ENCODE measurements at places on chromosomes 5 and 9.

DNA sequence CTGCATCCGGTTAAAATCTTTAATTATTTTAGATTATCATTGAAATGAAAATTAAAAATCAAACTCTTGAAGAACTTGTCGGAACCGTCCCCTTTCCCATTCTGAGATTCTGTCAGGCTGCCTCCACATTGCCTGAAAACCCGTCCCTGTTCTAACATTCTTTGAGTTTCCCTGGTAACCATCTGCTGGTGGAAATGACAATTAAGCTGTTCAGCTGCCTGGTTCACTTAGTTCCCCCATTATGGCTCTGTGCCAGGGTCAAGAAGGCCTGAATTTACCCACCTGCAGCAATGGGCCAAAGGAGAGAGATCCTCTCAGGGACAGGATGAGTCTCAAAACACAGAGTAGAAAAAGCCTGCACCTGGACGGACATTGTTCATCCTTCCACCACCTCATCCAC, 11.8 kb upstream of the TCOF1 start:
- no peak for DNase-seq

DNA sequence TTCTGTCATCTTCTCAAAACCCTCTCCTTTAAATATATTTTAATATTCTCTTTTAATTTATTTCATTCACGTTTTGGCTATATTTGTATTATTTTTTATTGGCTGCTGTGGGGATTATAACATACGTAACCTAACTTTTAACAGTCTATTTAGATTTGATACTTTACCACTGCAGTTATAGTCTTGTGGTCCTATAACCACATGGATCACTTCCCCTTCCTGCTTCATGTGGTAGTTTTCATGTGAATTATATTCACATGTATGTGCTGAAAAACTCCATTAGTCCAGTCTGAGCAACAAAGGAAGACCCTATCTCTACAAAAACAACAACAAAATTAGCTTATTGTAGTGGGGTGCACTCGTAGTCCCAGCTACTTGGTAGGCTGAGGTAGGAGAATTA, 34.3 kb downstream of the CENPP start:
- DNase-seq: no peak

DNA sequence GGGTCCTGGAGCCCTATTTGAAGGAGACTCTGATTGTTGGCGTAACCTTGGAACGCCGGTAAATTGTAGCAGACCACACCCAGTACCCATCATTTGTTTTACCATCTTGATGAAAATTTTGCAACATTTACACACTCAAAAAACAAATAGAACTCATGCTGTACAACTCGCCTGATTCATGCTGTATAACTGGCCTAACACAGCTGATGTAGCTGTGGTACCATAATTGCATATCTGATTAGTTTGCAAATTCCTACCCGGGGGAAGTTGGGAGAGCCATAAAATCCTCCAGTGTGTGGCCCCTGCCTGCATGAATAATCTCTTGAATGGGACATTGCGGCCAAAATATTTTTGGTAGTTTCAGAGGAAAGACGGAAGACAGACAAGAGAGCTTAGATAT, 9.7 kb downstream of the NIPAL4 start:
- no peak for DNase-seq

DNA sequence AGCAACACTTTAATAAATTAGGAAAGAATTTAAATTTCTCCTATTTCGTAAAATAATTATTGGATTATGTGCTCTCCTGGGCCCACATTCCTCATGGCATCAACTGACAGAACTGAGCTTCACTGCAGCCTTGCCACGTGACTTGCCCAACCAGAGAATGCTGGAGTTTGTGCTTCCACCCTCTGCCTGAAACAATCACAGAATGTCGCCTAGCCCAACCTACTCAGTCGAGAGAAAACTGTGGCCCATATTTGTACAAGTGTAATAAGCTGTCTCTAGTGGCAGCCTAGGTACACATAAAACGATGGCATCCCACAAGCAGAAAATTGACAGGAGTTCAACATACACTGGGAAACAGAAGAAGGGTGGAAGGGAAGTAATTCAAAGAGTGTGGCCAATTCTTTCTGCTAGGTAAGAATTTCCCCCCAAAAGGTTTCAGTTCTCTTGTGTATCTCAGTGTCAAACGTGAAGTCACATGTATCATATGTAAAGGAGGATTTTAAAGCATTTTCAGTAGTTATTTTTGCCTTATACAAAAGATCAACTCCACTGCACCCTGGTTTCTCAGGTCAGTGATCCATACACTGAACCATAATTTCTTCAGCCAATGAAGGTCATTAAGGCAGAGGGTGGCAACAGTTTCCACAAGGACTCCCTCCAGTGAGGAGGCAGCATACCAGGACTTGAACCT, 41.7 kb downstream of the ZNF608 start:
- DNase-seq: no peak

- DNase-seq: no peak
Observed at GRCh38 chr5:167688341-167689130, 602.9 kb upstream of the WWC1 start.

GRCh38 chr5:172845154-172845553, 11.1 kb downstream of the ERGIC1 start:
- no peak for DNase-seq

DNA sequence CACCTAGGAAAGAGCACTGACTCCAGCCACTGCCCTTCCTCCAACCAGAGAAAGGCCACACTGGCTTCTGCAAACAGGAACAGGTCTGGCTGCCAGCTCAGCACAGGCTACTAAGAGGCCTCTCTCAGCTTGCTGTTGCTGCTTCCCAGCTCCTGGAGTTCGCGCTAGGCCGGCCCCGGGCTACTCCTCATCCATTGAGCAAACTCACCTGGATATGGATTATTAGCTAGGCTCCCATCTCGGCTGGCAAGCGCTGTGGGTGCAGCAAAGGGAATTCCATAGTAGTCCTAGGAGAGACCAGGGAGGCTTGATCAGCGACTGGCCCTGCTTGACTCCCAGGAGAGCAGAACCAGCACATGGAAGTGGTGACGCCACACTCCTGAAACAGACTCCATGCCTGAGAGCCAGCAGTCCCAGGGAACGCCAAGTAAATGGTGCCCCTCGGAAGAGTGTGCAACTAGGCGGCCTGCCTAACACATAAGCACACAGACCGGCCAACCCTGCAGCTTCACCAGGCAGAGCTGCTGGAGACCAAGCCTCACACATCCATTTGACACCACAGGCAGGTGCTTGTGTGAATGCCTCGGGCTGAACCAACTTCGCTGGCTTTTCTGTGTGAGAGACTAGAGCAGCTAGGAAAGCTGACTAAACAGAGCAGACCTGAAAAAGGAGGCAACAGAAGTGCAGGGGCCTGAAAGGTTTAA, 107.2 kb downstream of the UBE2R2 start:
- DNase-seq: no peak

- no peak for DNase-seq
Observed at GRCh38 chr9:73871636-73872035, 625.5 kb upstream of the RORB start.

GRCh38 chr5:22787807-22788206, 65.3 kb downstream of the CDH12 start:
- DNase-seq: no peak

GRCh38 chr9:131707733-131708157, 32.1 kb downstream of the RAPGEF1 start:
- DNase-seq: peak; percentile 30

- DNase-seq: no peak
Observed at GRCh38 chr9:96854651-96855273, 448 bp upstream of the ZNF782 start.

DNA sequence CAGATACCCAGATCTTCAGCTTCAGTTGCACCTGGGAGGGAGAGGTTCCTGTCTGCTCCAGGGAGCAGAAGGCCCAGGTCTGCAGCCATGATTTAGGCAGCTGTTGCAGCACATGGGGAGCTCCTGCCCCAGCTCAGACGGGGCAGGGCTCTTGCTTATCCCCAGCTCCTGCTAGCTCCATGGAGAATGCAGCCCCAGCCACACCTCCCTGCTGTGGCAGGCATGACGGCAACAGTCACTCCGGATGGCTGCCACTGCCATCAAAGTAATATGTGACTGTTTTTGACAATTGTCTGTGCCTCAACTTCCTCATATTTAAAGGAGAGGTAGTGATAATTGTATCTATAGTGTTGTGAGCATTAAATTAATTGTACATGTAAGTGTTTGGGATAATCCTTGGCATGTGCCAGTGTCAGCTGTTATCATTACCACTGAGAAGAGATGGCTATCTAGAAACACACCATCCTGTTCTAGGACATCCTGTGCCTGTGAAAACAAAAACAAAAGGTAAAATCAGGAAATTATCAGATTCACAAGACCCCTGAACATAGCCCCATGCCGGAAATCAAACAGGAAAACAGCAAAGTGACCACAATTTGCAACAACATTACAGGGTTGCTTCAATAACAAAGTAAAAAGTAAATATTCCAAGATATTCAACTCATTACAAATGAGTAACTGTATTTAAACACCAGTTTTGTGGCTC, 1048.8 kb upstream of the ACO1 start:
- peak; percentile 30 for DNase-seq

DNA sequence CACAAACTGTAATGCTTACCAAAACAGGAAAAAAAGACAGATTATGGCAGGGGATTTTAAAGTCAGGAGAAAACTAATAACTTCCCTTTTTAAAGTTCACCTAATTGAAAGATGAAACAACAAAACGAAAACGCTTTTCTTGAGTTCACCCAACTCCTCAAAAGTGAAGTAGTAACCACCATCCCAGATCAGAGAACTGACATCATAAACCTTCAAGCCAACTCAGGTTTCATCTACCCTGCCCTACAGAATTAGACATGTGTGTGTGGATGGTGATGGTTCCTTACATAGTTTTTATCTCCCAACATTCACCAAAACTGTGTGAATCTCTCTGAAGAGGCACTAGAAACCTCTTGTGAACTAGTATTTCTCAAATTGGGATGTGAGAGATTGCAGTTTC, 195.2 kb upstream of the PTGER4 start:
- DNase-seq: no peak

DNA sequence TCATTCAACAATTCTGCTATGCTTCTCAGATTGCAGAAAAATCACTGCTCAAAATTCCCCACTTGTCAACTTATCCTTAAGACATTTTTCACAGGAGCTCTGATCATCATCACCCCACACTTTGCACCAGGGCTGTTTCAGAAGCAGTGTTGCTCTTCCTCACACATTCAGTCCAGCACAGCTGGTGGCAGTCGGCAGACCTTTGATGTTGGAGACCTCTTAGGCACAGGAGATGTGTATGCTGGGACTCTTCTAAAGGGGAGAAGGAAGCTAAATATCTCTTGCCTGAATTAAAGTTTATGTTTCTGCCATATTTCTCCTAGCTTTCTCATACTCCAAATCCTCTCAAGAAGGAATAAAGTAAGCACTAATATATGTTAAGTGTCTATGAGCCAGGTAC, 44.8 kb upstream of the SSBP2 start:
- DNase-seq: no peak

- DNase-seq: no peak
Observed at GRCh38 chr9:15711931-15712330, 159.1 kb downstream of the CCDC171 start.

GRCh38 chr5:902129-902916, 9.6 kb downstream of the TRIP13 start:
- DNase-seq: no peak
